ENCODE measurements at places on chromosomes 7 and 10. TPM values are rescaled to one million over a fixed set of nuclear protein-coding genes. Genes with fewer than 3 reads are reported as not detected.

The ZNF727 gene
- total RNA-seq = not detected

The CRCP gene
- 20.8 TPM for total RNA-seq

The MYPN gene
- total RNA-seq = under 0.01 TPM

The LIPJ gene
- total RNA-seq = not detected

The FRA10AC1 gene
- total RNA-seq = 25.8 TPM

The OGDHL gene
- 0.14 TPM for total RNA-seq

The NKX2-3 gene
- 0.89 TPM for total RNA-seq

The OR9A2 gene
- total RNA-seq = not detected

The SFTPD gene
- total RNA-seq = not detected

The CLRN3 gene
- not detected for total RNA-seq

The KCNK18 gene
- not detected for total RNA-seq

The CPXM2 gene
- total RNA-seq = 6.8 TPM

The GJD4 gene
- not detected for total RNA-seq

The ZFAND4 gene
- total RNA-seq = 6.6 TPM

The FRAT1 gene
- total RNA-seq = 0.09 TPM
